ENCODE measurements at places on chromosomes 2 and 18.

DNA sequence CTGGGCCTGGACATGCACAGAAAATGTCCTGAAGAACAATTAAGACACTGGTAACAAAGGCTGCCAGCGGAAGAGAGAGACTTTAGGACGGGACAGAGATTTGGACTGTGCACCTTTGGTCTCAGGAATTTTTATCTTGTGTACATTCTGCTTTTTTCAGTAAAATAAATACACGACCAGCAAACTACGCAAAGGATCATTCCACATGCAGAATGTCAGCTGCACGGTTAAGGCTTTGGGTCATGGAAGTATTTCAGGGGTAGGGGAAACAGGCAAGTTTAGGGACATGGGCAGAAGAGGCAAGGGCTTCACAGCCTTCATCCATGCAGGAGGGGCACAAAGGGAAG, 11.5 kb downstream of the TMEM163 start:
- DNase-seq: no peak

DNA sequence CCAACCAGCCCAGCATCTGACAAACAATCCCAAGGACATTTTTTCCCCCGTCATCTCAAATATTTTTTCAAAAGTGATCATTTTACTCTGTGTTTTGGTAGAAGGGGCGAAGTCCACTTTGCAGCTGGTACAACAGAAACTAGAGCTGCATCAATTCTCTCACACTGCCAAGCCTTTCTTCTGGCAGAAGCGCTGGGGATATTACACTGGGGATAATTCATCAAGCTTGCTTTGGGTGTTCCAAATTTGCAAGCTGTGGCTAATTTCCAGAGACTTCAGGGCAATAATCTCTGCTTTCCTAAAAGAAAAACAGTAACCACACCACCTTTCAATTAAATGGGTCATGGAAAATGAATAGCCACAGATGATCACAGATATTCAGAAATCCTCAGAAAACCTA, 238.3 kb downstream of the SLC8A1 start:
- no peak for DNase-seq

GRCh38 chr2:68969736-68970490, 4.5 kb upstream of the GKN1 start:
- no peak for DNase-seq

- DNase-seq: no peak
Observed at GRCh38 chr2:88729061-88729745, 37.7 kb downstream of the RPIA start.

DNA sequence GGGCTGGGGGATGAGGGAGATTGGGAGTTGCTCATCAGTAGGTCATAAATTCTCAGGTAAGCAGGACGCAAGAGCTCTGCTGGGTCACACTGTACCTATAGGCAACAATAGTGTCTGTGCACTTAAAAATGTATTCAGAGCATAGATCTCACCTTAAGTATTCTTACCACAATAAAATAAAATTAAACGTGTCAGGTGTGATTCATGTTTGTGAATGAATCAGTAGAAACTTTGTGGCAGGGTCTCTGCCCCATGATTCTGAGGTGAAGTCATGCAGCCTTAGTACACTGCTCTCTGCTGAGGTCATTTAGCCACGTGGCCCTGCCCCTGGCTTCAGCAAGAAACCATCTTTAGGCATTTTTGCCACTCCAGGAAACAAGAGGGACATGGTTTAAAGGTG, 253.8 kb downstream of the FBXO15 start:
- no peak for DNase-seq

DNA sequence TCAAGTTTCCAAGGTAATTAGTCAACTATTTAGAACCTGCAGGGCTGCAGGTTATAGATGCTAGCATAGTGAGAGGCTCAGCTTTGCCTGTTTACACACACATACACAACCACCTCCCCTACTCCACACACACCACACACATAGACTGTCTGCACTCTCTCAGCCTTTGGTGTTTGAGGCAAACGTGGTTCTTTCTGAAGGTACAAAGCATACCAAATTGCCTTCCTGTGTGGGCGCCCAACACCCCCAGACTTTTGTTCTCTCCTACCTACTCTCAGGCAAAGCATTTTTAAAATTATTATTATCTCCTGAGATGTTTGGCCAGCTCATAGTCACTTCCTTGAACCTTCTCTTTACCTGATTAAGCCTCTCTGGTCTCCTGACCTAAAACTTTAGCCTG, 44.9 kb downstream of the MYO3B start:
- no peak for DNase-seq

DNA sequence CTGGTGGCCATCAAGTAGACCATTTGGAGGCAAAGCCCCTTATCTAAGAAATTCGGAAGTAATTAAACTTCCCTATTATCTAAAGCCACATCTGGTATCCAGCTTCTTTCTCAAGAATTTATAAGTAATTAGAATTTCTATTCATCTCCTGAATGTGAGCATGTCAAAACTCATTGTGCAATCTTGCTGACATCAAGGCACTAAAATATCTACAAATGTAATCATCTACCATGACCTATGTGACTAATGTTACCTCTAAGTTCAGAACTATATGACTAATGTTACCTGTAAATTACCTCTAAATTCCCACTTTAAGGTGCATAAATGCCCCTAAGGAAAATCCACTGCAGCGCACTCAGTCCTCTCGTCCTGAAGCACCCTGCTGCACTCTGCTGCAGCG, 773.0 kb downstream of the CPS1 start:
- DNase-seq: no peak

DNA sequence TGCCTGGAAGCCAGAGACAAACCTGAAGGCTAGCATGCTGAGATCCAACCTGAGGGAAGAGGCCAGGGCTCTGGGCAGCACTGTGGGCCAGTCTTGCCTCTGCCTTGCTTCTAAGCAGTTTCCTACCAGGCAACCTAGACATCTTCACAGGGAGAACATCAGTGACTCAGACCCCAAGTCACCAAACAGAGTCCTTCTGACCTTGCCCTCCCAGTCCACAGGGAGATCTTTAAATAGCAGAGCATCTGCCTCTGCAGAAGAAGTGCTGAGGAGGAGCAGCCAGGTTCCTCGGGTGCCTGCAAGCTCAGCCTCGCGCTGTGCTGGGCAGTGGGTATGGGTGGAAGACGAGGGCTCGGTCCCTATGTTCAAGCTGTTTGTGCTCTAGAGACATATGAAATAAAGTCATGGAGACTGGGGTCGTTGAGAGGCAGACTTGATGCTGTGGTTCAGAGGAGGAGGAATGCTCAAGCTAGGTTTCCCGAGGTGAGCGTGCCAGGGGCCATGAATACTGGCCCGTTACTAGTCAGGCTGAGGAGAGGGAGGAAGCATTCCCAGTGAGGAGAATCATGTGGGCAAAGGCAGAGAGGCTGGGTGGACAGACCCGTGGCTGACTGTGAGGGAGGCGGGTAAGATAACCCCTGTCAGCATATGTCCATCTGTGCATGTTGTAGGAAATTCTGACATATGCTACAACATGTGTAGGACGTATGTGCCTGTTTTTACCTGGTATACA, 66.5 kb downstream of the BOLA3 start:
- no peak for DNase-seq

- no peak for DNase-seq
Observed at GRCh38 chr2:118687698-118688097, 159.8 kb downstream of the EN1 start.

GRCh38 chr2:237955640-237956401, 11.0 kb upstream of the UBE2F start:
- no peak for DNase-seq
